H1 (cell line): ENCODE measurements at places on chromosomes 5 and 9. TPM values are rescaled to one million over a fixed set of nuclear protein-coding genes. Genes with fewer than 3 reads are reported as not detected.

The FSTL4 gene
- 4.1 and 6.1 TPM in 2 replicates for total RNA-seq

The SYK gene
- total RNA-seq, result 4.4 and 5.6 TPM in 2 replicates

The INSYN2B gene
- total RNA-seq, result not detected in 2 replicates

The MSMP gene
- total RNA-seq, result not detected in 2 replicates

The SPATA31D4 gene
- total RNA-seq, result not detected in 2 replicates

The RELL2 gene
- 18.6 and 19.2 TPM in 2 replicates for total RNA-seq

The GMCL2 gene
- total RNA-seq, result 0.13 TPM in 1 of 2 replicates, not detected in the other

The PKD2L2 gene
- total RNA-seq, result not detected in 2 replicates

GRCh38 chr5:7904170-7904569, 35.2 kb downstream of the MTRR start:
- DNase-seq, result no peak

- no peak for DNase-seq
These were observed at the start of gene PCDHA11 for GRCh38 chr5:140868721-140869554. Gene PCDHA11 (plus strand): TSS chr5:140868957. CDS start chr5:140869104, 147 bp downstream.

- DNase-seq, result no peak
These were observed 84.6 kb downstream of the SLC44A1 start for GRCh38 chr9:105328872-105329718.

- DNase-seq, result no peak
These were observed 63.1 kb downstream of the CXXC5 start for GRCh38 chr5:139711067-139711905.

DNA sequence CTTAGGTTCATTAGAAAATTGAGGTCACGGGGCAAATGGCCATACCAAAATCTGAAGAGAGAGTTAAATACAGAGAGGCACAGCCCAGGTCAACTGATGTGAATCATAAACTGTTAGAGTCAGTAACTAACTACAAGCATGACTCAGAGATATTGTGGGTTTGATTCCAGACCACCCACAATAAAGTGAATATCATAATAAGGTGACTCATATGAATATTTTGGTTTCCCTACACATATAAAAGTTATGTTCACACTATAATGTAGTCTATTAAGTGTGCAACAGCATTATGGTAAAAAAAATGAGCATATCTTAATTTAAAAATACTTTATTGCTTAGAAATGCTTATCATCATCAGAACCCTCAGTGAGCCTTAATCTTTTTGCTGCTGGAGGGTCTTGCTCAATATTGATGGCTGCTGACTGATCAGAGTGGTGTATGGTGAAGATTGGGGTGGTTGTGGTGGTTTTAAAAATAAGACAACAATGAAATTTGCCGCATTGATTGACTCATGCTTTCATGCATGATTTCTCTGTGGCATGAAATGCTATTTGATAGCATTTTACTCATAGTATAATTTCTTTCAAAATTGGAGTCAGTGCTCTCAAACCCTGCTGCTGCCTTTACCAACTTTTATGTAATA, 53.1 kb upstream of the EDIL3 start:
- no peak for DNase-seq

DNA sequence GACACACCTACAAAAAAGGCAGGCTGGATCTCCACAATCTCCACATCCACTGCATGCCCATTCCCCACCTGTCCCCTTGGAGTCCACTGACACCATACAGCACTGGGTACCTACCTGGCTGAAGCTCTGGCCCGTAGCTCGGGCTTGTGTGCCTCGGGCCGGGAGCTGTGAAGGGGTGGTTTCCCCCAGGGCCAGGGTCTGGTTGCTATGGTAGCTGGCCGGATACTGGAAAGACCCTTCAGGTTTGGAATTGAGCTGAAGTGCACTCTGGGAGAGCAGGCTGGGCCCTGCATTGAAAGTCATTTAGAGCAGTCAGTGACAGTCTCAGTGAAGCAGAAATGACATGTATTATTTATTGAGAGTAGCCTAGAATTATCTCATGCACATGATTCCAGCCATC, 507.3 kb downstream of the CTNND2 start:
- DNase-seq, result no peak

DNA sequence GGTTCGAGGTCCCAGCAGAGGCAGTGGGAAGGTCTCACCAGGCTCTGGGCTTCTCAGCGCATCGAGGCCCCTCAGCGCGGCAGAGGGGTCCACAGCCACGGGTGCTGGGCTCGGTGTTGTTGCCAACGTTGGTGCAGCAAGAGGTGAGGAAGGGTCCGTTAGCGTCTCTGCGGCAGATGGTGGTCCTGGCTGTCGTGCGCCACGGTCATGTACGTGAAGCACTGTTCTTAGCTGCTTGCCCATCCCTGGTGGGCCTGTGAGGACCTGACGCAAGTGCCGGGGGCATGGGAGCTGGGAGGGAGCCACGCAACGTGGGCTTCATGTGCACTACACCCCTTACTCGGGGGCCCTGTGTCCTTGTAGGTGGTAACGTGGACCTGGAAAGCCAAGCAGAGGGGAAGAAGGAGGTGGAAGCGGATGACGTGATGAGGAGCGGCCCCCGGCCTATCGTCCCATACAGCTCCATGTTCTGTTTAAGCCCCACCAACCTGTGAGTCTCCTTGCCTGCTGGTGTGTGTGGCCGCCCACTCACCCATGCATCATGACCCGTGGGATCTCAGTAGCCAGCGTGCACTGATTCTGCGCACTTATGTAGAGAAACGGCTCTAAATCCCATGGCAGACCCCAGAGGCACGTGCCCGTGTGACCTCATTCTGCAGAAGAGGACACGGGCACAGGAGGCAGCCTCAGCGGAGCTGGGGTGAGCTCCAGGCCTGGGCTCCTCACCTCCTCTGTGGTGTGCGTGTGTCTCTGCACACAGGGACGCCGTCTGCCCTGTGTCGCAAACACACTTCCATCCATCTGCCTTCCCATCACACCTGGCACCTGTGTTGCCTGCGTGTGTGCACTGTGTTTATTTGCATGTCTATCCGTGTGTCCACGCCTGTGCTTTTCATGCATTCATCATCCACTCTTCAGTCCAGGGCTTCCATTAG, 166.1 kb downstream of the CACNA1B start:
- DNase-seq, result peak; percentile 27

GRCh38 chr5:57417320-57417719, 65.3 kb downstream of the ACTBL2 start:
- DNase-seq, result no peak

- DNase-seq, result no peak
These were observed 697.5 kb upstream of the GRAMD2B start for GRCh38 chr5:125725691-125726090.

GRCh38 chr9:135662758-135663450, at the start of gene LCN9:
Gene LCN9 (plus strand): TSS chr9:135663309. CDS start chr9:135663322, 13 bp downstream.
- peak; percentile 43 for DNase-seq

DNA sequence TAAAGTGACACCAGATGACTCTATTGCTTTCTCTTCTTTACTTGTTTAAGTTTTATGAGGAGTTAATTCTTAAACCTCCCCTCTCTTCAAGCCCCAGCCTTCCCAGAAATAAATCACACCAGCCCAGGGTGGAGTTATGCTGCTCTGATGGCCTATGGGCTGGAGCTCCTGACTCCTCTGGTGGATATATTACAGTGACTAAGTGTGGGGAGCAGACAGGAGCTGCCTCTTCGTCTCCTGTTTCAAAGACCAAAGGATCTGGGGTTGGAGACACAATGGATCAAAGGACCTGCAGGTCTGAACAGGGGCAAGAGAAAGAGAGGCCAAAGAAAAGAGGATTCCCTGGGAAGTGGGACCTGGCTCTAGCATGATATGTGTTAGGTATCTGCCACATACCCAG, 312.0 kb upstream of the MSX2 start:
- no peak for DNase-seq
